Activated T-helper 1 cell treated with anti-CD3 and anti-CD28 coated beads, Interleukin-2, amount 50 U/mL, for 16 hours (primary cell): ENCODE measurements at places on chromosomes 3 and 15.
A peak's percentile ranks its signal among the peaks of the same experiment; 100 is the strongest.

- DNase-seq = no peak
Measured at GRCh38 chr3:111764645-111765091, 94.4 kb upstream of the PHLDB2 start.

- DNase-seq = no peak
Measured at GRCh38 chr3:69239063-69239462, 116.7 kb upstream of the LMOD3 start.

GRCh38 chr15:100332231-100332630, 9.5 kb downstream of the ADAMTS17 start:
- DNase-seq = no peak

- DNase-seq = no peak
Measured at GRCh38 chr3:134576426-134576825, 74.4 kb downstream of the KY start.

DNA sequence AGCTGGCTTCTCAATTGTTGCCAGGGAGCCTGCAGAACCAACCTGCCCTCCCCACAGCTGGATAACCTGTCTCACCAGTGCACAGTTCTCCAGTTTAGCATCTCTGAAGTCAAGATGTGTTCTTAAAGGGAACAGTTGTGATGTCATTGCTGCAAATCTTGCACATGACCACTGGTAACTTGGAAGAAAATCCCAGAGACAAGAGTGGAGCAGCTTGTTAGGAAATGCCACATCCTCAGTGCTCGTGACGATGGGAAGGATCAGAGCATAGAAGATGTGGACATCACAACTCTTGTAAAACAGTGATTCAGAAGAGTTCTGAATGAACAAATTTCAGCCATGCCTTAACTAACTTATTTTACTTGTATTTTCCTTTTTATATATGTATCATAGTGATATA, 36.1 kb upstream of the LIMD1 start:
- DNase-seq = no peak

DNA sequence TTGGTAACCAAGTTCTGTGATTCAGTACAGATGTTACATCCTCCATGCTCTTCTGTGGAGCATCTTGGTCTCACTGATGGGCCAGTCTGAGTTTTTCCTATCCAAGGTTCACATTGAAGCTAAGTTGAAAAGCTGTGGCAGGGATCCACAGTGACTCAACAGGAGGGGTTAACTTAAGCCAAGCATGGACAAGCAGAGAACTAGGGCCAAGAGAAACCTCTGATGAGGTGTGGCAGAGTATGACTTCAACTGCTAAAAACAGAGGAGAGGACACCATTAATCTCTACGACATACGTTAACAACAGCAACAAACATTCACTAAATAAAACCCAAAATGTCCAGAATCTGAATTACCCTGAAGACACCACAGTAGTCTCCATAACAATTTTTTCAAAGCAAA, 268.1 kb upstream of the UBE2E2 start:
- no peak for DNase-seq

- no peak for DNase-seq
Measured at GRCh38 chr3:67075295-67075694, 77.2 kb downstream of the KBTBD8 start.

GRCh38 chr15:49830391-49830790, 209.5 kb downstream of the DTWD1 start:
- DNase-seq = no peak

DNA sequence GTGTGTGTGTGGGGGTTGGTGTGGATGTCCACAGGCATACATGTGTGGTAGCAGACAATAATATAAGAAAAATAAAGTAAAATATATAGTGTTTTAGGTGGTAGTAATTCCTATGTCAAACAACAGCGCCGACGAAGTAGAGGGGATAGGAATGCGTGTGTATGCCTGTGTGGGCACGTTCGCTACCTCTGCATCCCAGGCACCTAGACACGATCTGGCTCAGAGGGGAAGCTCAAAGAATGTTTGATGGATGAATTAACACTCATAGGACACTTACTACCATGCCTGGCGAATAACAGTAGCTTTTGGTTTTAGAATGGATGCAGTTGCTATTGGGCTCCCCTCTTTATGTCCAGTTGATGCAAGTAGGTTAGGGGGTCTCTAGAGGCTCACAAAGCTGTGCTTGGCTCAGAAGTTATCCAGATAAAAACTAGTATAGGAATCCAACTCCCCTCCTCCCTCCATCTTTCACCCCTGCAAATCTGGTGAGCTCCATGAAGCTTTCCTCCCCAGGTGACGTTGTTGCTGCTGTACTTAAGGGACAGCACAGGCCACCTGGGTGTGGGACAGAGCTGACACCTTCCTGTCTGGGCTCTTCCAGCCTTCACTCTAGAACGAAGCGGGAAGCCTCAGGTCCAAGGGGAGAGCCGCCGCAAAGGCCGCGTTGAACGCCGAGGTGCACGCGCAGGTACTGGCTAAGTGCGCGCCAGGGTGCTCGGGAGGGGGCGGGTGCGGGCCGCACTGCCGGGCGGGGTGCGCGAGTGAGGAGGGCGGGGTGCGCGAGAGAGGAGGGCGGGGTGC, 192.6 kb upstream of the LYSMD4 start:
- peak; percentile 74 for DNase-seq
